GM12892 (cell line): ENCODE measurements at places on chromosomes 13 and 19.

DNA sequence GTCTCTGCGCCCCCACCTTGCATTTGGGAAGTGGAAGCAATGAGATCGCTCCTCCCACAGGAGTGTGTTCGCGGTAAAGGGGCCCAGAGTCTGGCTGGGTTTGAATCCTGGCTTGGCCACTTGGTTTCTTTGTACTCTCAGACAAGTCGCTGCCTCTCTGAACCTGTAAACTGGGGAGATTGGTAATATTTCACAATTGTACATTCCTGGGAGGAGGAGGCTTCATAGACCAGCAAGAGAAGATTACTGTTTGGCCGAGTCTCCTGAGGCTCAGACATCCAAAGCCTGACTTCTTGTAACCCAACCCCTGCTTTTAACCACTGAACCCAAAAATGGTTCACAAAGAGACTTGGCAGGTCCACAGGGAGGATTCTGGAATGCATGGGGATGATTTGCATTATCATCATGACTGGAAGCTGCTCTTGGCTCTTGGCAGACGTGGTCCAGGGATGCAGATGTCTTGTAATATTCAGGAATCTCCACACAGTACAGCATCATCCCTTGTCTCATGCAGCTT is 13.6 kb upstream of the STRN4 start:
- no peak for DNase-seq

- DNase-seq = no peak
Observed at GRCh38 chr19:51450730-51451307, 7.4 kb downstream of the SIGLEC8 start.

DNA sequence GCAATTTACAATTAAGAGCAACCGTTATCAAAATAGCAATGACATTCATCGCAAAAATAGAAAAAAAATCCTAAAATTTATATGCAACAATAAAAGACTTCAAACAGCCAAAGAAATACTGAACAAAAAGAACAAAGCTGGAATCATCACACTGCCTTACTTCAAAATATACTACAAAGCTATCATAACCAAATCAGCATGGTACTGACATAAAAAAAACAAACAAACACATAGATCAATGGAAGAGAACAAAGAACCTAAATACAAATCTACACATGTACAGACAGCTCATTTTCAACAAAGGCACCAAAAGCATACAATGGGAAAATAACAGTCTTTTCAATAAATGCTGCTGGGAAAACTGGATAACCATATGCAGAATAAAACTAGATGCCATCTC is 6.4 kb downstream of the ZNF562 start:
- no peak for DNase-seq

- peak; percentile 27 for DNase-seq
Observed at GRCh38 chr13:102591988-102592781, 4.6 kb upstream of the TPP2 start.

GRCh38 chr13:111976474-111977178 is 90.3 kb upstream of the SOX1 start:
- DNase-seq = no peak

DNA sequence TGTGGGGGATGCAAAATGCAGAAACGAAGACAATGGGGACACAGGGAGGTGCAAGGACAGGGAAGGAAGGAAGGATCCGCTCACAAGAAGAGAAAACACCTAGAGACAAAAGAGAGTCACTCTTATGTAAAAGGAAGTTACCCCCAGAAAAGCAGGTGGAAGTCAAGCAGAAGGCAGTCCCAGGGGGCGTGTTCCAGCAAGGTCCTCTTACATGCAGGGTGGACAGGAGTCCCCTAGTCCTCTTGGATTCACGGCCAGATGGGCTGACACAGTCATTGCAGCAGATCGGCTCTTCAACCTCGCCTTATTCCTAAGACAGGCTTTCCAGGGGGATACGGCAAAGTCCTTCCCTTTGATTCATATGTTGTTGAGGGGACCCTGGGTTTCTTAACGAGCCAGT is 83.9 kb upstream of the SPATA13 start:
- no peak for DNase-seq

DNA sequence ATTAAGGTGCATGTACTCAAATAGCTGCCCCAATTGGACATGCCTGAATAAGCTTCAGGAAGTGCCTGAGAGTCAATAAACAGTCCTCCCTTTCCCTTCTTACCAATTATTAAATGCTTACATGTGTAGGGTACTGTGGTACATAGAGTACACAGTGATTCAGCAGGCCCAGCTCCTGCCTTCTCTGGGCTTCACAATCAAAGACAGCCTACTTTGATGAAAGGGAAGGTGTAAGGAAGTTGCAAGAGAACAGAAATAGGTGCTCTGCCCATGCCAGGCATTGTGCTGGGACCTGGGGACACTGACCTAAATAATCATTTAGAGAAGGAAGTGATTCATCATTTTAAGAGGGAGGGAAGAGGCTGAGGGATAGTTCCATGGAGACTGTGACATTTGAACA is 17.2 kb downstream of the FRY start:
- DNase-seq = no peak

- DNase-seq = no peak
Observed at GRCh38 chr19:52935434-52935833, 12.2 kb upstream of the ZNF888 start.

GRCh38 chr19:2923510-2923909 is 21.3 kb downstream of the ZNF77 start:
- DNase-seq = no peak

DNA sequence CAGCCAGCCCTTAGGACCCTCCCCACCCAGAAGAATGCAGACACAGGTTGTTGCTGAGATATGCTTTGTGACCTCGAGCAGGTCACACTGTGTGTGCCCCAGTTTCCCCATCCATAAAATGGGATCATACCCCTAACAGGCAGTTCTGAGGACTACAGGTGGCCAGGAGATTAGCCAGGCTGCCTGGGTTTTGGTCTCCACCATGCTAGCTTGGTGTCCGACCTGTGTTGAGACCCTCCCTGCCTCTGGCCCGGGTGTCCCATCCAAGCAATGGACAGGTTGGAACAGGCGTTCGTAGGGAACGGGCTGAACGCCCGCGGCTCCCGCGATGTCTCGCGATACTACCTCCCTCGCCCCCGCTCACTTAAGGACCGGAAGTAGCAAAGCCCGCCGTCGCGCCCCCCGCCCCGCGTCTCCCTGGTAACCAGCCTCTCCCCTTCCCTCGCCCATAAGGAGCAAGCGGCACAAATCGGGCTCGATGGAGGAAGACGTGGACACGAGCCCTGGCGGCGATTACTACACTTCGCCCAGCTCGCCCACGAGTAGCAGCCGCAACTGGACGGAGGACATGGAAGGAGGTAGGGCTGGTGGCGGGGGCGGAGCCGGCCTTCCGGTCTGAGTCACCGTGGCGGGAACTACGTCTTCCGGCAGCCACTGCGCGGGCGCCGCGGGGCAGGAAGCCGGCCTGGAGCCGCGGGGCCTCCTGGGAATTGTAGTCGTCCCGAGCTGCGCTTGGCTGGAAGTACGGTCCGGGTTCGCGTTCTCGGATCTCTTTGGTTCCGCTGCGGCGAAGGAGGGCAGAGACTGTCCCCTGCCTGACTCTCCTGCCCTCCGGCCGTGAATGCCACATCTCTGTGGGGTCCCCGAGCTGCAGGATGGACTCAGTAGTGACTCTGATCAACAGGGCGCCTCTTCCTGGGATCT is 45.4 kb downstream of the SMIM24 start:
- DNase-seq = peak; percentile 99

DNA sequence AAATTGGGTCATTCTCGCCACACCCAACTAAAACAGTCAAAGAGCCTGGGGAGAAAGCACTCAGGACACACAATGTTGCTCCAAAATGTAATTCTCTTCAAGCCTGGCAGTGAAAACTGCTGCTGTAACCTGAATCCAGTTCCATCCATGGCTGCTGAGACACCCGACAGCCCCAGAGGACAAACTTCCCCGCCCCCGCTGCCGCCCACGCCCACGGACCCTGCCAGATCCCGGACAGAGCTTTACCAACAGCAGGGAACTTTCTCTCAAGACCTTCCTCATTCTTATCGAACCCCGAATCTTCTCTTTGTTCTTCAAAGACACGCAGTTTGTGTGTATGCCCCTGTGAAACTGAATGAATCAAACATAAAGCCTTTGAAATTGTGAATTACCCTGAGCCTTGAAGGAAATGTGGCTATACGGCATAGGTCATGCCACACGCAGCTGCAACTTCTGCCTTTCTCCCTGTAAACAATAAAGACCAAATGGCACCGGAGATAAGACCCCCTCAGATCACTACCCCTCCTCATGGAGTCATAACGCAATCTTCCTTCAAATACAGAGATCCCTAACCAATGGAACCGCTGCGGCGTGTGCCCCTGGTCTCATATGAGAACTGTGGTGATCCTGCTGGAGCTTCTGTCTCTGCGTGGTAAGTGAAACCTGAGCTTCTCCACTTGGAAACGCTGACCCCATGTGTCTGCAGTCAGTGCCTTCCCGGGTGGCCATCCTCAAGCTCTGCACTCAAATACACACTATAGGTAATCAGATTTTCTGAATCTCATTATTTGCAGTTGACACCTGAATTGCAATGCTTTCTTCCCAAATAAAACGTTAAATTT is 4.8 kb upstream of the LAMP1 start:
- no peak for DNase-seq

- DNase-seq = no peak
Observed at GRCh38 chr19:31269425-31270127, 79.7 kb downstream of the TSHZ3 start.

DNA sequence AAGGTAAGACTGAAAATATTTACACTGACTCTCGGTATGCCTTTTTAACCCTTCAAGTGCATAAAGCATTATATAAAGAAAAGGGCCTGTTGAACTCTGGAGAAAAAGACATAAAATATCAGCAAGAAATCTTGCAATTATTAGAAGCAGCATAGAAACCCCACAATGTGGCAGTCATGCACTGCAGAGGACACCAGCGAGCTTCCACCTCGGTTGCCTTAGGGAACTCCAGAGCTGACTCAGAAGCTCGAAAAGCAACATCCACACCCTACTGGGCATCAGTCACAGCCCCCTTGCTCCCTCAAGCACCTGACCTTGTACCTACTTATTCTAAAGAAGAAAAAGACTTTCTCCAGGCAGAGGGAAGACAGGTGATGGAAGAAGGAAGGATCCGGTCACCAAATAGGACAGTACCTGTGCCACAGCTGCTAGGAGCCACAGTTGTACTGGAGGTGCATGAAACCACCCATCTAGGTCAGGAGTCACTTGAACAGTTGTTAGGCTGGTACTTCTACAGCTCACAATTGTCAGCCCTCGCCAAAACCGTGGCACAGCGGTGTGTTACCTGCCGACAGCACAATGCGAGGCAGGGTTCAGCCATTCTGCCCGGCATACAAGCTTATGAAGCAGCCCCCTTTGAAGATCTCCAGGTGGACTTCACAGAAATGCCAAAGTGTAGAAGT is 2.9 kb downstream of the ZNF816 start:
- no peak for DNase-seq

DNA sequence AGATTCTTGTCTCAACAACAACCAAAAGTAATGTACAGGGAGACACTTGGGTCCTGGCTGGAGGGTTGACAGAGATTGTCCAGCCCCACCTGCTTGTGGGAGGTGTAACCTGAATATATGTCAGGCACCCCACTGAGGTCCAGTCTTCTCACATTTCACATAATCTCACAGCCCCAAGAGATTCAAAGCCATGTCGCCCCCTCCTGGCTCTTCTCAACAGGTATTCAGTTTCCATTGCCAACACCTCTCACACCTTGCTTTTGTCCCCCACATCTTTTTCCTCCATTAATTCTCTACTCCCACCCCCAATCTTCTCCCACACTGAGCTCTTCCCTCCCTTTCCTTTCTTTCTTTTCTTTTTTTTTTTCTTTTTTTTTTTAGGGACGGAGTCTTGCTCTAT is 11.2 kb downstream of the UNC13A start:
- DNase-seq = no peak

- no peak for DNase-seq
Observed at GRCh38 chr19:29711584-29712132, 3.4 kb downstream of the C19orf12 start.

DNA sequence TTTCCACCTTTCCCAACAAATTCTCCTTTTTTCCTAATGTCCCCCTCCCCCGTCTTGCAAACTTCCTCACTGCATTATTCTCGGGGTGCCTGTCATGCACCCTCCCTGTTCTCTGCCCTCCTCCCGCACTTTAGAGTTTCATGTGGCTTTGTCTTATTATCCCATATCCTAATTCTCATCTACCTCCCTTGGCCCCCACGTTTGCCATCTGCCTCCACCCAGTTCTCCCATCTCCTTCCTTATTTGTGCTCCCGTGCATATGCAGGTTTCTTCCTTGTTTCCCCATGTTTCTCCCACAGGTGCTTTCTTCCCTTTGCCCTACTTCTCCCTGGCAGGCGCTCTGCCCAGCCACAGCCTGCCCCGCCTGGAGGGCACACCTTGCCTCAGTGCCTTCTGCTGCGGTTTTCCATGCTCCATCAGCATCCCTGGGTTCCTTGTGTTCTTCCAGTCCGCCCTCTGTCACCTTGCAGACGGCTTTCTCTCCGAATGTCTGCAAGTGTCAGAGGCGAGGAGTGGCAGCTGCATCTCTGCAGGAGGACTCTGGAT is 1.5 kb downstream of the SPATA13 start:
- no peak for DNase-seq

GRCh38 chr13:50923272-50923671 is 13.7 kb downstream of the RNASEH2B start:
- DNase-seq = no peak

- DNase-seq = no peak
Observed at GRCh38 chr13:30388406-30389283, 33.6 kb upstream of the UBE2L5 start.

GRCh38 chr13:97499181-97499580 is 65.2 kb downstream of the RAP2A start:
- no peak for DNase-seq

GRCh38 chr19:7492142-7492541 is 3.3 kb upstream of the PEX11G start:
- no peak for DNase-seq

DNA sequence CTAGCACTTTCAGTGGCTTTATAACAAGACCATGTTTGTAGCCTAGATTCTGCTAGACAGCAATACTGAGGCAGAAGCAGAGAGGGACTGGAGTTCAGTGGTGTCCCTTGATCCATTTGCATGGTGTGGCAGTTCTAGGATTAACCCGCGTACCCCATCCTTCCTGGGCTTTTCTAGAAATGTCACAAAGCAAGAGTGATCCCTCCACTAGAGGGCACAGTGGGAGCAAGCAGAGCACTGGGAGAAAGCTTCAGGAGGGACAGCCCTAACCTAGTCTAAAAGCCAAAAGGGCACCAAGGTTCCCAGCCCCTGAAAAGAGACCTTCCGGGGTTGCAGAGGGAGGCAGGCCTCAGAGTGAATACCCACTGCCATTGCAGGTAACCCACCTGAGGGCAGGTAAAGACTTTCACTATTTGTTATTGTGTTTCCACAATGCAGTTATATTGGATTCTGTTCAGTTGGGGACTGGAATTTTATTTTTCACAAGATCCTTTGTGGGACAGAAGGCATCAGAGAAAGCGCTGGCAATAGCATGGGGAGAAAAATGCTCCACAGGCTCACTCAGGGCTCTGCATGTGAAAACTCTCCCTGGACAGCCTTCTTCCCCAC is 170.6 kb downstream of the FLT1 start:
- peak; percentile 39 for DNase-seq

- no peak for DNase-seq
Observed at GRCh38 chr13:37187621-37188020, 82.2 kb upstream of the CSNK1A1L start.
